ENCODE measurements at places on chromosomes 1 and 21.

- peak; percentile 77 for DNase-seq
These were observed 14.8 kb downstream of the HSPG2 start for GRCh38 chr1:21922090-21923013.

DNA sequence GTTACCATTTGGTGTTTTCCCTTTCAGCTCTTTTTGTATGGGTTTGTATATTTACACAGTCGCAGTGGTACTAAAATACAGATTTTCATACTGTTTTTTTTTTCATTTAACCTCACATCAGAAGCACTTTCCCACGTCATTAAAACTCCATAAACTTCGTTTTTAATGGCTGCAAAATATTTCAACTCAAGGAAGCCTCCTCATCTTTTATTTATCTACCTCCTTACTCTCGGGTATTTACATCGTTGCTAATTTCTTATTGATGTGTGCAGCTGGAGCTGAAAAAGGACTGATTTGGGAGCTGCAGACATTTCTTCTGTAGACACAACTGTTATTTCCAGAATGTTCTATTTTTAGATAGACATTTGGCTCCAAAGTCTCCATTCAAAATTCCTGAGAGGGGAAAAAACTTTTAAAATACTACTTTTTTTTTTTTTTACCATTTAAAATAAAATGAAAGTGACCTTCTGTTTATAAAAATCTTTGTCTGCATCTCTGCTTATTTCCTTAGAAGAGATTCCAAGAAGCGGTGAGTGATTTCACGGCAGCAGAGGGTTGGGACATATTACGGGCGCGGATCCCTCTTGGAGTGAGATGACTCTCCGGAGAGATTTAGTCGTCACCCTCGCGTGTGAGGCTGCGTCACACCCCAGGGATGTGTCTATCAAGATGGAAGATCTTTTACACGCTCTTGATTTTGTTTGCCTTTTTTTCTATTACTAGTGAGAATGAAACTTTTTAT lies 10.1 kb downstream of the RUNX3 start:
- peak; percentile 81 for DNase-seq

DNA sequence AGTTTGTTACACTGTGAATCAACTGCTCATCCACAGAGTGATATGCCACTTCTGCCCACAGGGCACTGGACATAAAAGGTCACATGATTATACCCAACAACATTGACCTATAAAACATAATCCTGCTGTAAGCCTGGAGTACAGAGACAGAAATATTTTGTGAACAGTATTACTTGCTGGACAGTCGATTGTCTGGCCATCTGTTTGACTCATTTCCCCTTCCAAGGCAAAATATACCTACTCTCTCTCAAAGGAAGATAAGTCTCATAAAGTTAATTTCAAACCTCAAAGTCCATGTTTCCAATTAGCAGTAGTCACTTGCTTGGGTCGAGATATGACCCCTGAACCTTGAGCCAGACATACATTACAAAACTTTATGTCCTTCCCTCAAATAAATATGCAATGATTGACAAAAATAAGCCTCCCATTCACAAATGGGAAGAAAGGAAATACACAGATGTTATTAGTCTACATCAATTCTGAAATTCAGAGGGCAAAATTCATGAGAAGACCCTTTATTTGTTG lies 39.3 kb upstream of the RGS18 start:
- DNase-seq = no peak

- DNase-seq = no peak
These were observed 26.8 kb downstream of the TP73 start for GRCh38 chr1:3679098-3679555.

DNA sequence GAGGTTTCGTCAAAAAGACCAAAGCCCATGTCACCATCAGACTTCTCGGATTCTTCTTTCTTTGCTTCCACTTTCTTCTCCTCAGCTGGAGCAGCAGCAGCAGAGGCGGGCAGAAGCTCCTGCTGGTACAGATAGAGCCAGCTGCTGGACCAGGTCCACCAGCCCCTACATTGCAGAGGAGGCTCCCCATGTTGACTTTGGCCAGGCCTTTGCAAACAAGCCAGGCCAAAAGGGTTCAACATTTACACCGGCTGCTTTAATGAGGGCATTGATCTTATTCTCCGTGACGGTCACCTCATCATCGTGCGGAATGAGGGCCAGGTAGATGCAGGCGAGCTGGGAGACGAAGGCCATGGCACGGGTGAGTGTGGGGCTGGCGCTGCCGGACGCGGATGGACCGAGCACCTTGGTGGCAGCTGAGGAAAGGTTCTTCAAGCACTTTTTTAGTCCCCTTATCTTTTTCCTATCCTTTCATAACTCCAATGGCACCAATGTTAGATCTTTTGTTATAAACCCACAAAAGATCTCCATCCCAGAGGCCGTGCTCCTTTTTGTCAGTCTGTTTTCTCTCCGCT lies 358.5 kb downstream of the RGS7 start:
- DNase-seq = no peak
